ENCODE measurements at places on chromosomes 4 and X. TPM values are rescaled to one million over a fixed set of nuclear protein-coding genes. Genes with fewer than 3 reads are reported as not detected.

Gene MAGEA4
- polyA plus RNA-seq: not detected

Gene SPON2
- 1.5 TPM for polyA plus RNA-seq

Gene HELT
- polyA plus RNA-seq: not detected

Gene SSX4
- not detected for polyA plus RNA-seq

Gene DGKK
- not detected for polyA plus RNA-seq

Gene TRAPPC2
- 41.2 TPM for polyA plus RNA-seq

Gene RAI2
- polyA plus RNA-seq: not detected

Gene SOX3
- not detected for polyA plus RNA-seq
